ENCODE measurements at places on chromosomes 16 and 17.

- no peak for DNase-seq
Observed at GRCh38 chr16:12965274-12965804, 63.9 kb downstream of the SHISA9 start.

GRCh38 chr16:24286741-24287405 is 30.7 kb downstream of the CACNG3 start:
- DNase-seq = no peak

GRCh38 chr16:17416461-17417311 is 54.1 kb downstream of the XYLT1 start:
- DNase-seq = peak; percentile 57

DNA sequence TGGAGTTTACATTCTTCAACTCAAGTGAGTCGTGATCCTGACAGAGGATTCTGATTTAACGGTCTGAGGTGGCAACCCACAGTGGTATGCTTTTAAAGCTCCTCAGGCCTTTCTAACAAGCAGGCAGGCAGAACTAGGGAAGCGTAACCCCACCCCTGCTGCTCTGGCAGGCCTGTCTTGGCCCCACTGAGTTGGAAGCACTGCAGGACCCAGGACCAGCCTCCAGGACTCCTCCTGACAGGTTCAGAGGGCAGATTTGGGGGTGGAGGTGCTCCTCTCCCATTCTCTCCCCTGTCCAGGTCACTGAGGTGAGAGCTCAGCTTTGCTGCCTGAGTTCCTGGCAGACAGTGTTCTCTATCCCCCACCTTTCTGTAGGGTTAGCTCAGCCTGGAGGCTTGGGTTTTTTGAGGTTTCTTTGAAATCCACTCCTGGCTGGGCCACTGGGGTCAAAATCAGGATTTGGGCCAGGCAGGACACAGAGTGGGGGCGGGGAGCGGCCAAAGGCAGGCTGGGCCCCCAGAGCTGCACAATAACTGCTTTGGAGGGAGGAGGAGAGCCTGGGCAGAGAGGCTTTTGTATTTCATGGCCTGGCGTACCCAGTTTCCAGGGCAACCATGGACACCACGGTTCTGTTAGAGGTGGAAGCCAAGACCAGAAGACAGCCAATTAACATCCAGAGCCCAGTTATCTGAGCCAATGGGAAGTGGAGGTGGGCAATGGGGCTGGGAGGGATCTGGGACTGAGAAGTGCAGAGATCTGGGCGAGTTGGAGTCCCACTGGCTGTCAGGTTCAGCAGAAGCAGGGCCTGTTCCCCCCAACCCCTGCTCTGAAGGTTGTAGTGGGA is 9.5 kb downstream of the MRPL27 start:
- no peak for DNase-seq

DNA sequence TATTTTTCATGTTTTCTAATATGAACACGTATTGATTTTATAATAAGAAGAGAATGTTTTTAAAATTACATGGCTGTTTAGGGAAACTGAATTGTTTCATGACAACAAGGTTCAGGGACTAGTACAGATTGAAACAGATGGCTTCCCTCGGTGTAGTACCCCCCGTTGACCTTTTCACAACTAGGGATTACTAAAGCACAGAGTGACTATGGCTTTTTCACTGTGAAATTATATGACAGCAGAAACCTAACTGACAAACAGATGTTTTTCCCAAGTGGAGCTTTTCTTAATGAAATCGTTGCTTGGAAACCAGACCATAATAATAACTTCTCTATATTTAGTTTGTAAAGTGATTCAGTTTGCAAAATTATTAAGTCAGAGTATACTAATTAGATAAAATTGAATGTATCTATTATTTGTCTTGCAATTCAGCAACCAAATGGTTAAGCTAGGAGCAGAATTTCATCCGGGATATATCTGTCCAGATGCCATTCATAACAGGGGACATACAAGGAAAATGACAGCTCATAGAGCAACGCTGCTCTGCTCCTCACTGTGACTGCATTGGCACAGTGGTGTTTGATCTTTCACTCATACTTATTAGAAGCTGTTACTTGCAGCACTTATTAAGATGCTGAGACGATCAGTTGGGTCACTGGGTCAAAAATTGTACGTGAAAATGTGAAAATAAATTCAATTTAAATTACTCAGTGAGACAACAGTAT is 111.7 kb downstream of the TANGO6 start:
- no peak for DNase-seq

- DNase-seq = no peak
Observed at GRCh38 chr16:89917773-89918452, 749 bp upstream of the MC1R start.

- DNase-seq = no peak
Observed at GRCh38 chr16:52928955-52929354, 123.7 kb downstream of the CHD9NB start.

- no peak for DNase-seq
Observed at GRCh38 chr16:27427538-27427937, 25.6 kb downstream of the IL21R start.

- DNase-seq = no peak
Observed at GRCh38 chr16:12719972-12720371, 83.7 kb downstream of the CPPED1 start.

GRCh38 chr17:72411124-72411563 is 290.3 kb downstream of the SOX9 start:
- no peak for DNase-seq

- no peak for DNase-seq
Observed at GRCh38 chr17:32780721-32781120, 96.2 kb downstream of the MYO1D start.

DNA sequence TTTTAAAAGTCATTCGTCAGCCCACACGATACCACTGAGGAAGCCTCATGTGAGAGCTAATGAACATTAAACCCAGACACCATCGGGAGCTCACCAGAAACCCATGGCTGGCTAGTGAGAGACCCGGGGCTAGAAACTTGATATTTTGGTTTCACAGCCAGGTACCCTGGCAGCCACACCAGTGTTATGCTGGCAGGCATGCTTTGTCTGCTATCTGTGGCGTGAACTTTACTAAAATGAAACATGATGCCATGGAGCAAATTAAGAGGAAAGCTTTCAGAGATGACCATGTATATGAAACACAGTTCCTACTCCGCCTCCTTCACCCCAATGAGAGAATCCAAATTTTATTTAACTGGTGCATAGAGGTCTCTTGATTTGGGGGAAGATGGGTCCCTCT is 291.2 kb downstream of the IRX3 start:
- no peak for DNase-seq

DNA sequence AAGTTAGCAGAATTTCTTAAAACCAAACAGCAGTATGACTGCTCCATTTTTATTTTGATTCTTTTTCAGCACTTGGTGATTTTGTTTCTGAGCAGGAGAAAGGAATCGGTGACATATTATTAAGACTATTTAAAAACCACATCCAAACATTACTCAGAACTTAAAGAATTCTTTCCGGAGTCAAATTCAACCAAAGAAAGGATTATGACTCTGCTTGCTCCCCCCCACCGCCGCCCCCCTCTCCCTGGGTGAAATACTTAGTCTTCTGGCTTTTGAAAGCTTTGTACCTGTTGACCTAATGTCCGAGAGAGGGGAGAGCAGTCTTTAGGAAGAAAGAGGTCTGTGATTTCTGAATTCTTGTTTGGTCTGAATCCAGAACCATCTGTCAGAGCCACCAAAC is 17.9 kb upstream of the COL1A1 start:
- no peak for DNase-seq

All from SIG-M5 (cell line).